CD4-positive, alpha-beta T cell treated with Interleukin-6 at 100 ng/mL for 8 hours (primary cell): ENCODE measurements at places on chromosomes 1 and 21.
A peak's percentile ranks its signal among the peaks of the same experiment; 100 is the strongest.

DNA sequence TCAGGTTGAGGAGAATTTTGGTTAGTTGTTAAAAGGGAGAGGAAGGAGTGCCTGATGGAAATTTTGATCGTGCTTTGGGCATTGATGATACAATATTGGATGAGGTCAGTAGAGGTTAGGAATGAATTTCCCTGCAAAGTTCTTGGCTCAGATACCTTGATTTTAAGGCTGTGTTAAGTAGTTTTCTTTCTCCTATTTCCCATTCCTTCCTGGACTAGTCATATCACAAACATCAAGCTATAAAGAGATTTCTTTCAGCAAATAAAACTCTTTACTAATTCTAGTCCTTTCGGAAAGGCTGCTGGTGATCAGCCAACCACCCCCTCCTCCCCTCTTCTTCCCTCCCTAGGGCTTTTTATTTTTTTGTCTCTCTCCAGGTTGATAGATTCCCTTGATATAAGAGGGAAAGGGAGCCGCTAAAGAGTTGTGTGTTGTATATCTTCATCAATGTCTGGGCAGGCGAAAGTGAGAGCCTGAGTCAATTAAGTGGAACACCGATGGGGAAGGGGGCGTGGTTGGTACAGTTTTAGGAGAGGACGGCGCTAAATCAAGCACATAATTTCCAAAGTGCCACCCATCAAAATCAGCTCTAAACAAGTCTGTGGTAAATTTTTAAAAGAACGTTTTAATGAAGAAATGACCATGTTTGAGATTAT, 100.1 kb upstream of the PLXNA2 start:
- no peak for DNase-seq

DNA sequence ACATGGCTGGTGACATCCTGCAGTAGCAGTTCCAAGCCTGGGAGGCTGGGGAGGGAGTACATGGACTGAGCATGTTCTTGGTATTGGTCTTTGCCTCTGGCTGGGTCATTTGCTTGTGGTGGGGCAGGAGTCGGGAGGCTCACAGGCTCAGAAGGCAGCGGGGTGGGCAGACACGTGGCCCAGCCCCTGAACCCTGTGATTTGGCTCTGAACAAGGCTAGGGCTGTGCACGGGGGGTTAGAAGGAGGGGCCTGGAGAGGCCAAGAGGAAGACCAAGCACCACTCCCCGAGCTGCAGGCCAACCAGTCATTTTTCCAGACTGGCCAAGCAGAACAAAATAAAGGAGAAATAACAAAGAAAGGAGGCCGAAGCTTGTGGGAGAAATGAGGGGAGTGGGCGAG, 9.7 kb upstream of the PRELP start:
- DNase-seq, result no peak

- DNase-seq, result no peak
Measured at GRCh38 chr1:175385316-175385715, 192.7 kb upstream of the KIAA0040 start.

- peak; percentile 58 for DNase-seq
Measured at GRCh38 chr1:206557636-206558473, 50.5 kb downstream of the RASSF5 start.

- DNase-seq, result no peak
Measured at GRCh38 chr1:60848583-60849188, 233.7 kb upstream of the NFIA start.

GRCh38 chr1:188462837-188463236, 1634.1 kb downstream of the PLA2G4A start:
- no peak for DNase-seq

- no peak for DNase-seq
Measured at GRCh38 chr1:220873868-220874655, 5.2 kb upstream of the HLX start.
